Kidney (tissue), 22 donors: ENCODE measurements at places on chromosomes 7 and 10.
A peak's percentile ranks its signal among the peaks of the same experiment; 100 is the strongest.

- DNase-seq: no peak
Observed at GRCh38 chr7:140989068-140989467, 25.7 kb downstream of the MRPS33 start.

GRCh38 chr10:23994459-23995046, 214.4 kb upstream of the KIAA1217 start:
- DNase-seq: peak; percentile 70

- DNase-seq: peak; percentile 80
Observed at GRCh38 chr7:139588632-139589031, 65.1 kb downstream of the CLEC2L start.

DNA sequence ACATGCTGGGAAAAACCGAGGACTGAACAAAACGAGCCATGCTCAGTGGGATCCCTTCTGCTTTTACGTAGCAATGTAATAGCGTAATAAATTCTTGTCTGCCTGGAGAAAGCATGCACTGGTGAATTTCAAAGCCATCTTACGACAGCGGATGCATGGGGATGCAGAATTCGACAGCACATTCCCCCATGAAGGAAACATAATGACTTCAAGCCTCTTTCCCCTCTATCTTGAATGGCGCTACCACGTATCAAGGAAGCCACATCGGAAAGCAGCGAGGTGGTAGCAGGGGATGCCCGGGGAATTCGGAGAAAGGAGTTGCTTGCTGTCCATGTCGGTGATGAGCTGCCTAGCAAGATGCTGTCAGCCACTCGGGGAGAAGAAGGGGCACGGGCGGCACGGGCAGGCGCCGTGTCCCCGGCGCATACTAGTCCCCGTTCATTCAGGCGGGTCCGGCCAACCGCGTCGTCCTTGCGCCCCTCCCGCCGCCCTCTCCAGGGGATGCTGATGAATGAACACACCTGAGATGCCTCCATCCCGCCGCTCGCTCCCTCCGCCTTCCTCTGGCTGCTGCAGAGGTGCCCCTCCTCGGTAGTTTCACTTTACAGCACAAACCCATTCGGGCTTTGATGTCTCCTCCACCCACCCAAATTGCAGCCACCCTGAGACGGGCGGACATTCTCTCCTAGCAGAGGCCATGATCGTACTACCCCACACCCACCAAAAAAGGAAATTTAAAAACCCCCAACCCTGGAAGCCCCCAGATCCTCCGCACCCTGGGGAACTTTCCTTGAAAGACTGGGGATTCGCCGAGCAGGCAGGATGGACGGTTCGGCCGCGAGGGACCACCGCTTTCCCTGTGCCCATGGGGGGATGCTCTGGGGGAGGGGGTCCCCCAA, 644 bp downstream of the SORBS1 start:
- peak; percentile 84 for DNase-seq

- no peak for DNase-seq
Observed at GRCh38 chr7:155191901-155192478, 105.7 kb upstream of the INSIG1 start.

DNA sequence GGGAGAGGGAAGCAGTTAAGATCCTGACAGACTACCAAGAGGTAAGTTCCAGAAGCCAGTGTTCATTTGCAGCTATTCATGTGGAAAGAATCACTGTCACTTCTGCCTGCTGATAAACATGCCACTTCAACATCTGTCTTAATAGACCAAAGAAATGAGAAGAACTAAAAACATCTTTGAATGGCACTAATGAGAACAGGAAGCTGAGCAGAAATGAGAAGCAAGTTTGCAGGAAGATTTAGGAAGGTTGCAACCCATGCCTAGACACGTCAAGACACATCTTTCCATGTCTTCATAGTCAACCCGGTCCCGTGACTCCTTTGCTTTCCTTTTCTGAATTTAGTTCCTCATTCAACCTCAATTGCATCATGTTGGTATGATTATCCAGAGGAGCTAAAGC, 180.0 kb downstream of the PDE1C start:
- no peak for DNase-seq

DNA sequence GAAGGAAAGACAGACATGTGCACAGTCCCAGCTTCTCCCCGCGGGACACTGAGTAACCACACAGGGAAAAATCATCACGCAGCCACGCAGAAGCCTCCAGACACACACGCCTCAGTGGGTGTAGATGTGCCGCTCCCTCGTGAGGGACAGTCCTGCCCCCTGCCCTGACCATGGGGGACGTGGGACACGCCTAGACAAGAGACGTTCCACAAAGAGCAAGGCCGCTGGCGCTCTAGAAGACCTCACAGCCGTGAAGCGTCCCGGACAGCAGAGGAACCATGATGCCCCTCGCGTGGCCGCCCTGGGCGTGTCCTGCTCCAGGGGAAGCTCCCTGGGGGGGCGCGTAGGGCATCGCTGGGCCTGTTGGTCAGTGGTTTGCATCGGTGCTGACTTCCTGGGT, 210.8 kb downstream of the DNAJB6 start:
- no peak for DNase-seq

- DNase-seq: peak; percentile 58
Observed at GRCh38 chr10:15744217-15744865, 24.6 kb upstream of the ITGA8 start.

- DNase-seq: peak; percentile 60
Observed at GRCh38 chr7:56287429-56288138, 171.4 kb upstream of the NUPR2 start.

DNA sequence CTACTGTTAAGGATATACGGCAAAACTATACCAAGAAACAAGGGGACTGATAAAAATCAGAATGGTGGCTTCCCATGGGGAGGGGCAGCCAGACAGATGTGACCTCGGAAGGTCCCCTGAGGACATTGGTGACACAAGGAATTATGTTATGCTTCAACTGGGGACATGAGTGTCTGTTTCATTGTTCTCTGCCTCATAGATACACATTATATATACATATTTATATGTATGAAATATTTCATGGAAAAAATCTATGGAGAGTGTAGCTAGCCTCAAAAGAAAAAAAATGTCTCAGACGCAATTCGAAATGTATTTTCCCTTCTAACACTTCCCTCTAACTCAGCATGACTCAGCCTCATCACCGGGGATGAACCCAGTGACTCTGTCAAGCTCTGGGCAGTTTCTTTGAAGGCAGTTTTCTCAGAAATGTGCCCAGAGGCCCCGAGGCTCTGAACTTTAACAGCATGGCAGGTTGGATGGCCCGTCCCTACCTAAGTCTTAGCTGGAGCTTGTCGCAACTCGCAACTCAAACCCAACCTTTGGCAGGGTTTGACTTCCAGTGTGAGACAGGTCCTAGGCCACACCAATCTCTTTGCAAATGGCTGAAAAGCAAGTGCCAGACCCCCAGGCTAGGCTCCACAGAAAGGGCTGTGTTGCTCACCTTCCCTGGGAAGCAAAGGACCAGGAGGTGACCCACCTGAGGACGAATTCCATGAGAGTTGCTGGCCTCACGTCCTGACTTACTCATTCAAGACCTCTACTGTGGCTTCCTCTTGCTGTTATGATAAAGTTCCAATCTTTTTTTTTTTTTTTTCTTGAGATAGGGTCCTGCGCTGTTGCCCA, 86.9 kb downstream of the CARD11 start:
- DNase-seq: no peak

DNA sequence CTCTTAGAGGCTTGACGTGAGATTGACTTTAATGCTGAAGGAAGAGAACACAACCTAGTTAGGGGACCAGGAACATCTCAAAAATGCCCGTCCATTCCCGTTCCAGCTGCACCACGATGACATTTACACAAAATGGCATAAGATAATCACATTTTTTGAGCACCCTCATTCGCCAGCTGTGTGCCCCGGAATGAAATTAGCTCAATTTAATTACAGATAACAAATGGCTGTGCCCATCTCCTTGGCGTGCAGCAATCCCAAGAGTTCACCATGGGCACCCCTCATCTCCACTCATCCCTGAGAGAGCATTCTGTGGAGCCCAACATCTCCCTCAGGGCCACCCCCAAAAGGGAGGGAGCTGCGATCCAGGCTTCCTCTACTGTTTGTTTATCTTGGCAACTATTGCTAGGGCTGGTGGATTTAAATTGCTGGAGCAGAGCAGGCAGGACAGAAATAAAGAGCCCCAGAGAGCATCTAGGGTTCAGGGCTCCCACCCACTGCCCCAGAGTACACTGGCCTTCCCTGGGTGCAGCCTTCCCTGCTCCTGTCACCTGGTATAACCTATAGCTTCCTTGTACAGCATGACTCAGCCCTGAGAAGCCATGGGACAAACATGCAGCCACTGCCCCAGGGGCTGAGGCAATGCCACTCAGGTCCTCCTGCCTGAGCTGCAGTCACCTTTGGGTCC, 263.5 kb downstream of the ZEB1 start:
- DNase-seq: peak; percentile 61

DNA sequence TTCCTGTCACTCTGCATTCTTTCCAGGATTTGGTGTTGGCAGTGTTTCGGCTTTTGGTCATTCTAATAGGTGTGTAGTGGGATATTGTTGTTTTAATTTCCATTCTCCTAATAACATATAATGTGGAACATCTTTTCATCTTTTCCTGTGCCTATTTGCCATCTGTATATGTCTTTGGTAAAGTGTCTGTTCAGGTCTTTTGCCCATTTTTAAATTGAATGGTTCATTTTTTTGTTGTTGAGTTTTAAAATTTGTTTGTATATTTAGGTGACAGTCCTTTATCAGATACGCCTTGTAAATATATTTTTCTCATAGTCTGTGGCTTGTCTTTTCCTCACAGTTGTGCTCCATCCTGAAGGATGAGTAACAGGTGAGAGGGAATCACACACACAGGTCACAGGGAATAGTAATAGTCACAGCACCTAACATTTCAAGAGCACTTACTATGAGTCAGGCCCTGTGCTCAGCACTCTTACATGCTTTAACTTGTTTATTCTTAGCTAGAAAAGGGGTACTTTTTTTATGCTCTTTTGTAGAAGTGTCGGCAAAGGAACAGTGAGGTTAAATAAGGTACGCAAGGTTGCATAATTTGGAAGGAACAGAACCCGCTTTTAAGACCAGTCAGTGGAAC, 117.1 kb upstream of the GATA3 start:
- DNase-seq: no peak

GRCh38 chr10:115390607-115391006, 297.4 kb downstream of the ATRNL1 start:
- DNase-seq: no peak

- no peak for DNase-seq
Observed at GRCh38 chr10:30093303-30093950, 34.0 kb upstream of the JCAD start.

GRCh38 chr10:68800211-68800610, 27.1 kb upstream of the STOX1 start:
- DNase-seq: no peak

- no peak for DNase-seq
Observed at GRCh38 chr10:24825551-24825950, 101.9 kb upstream of the ARHGAP21 start.

GRCh38 chr7:26372249-26372648, 80.6 kb downstream of the SNX10 start:
- no peak for DNase-seq

- DNase-seq: no peak
Observed at GRCh38 chr7:36312064-36312914, 77.4 kb upstream of the ANLN start.

DNA sequence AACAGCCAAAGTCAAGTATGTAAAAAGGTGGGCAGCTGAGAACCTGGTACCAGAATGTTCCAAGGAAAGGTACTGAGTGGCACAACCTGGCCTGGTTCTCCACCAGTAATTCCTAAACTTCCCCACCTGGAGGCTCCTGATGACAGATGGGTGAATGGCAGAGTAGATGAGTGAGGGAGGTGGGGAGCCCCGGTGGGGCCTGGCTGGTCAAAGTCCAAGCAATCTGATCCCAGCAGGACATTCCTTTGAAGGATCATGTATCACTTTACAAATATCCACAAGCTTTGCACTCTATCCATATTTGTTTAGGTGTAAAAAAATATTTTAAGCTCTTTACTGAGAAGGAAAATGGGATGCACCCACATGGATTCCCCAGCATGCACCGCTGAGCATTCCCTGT, 250.2 kb downstream of the DPP6 start:
- DNase-seq: peak; percentile 24

GRCh38 chr10:21057989-21058388, 160.9 kb upstream of the NEBL start:
- DNase-seq: no peak

- no peak for DNase-seq
Observed at GRCh38 chr7:100185726-100186125, 8.0 kb downstream of the STAG3 start.

GRCh38 chr10:132418527-132419416, 21.8 kb downstream of the PWWP2B start:
- peak; percentile 88 for DNase-seq

DNA sequence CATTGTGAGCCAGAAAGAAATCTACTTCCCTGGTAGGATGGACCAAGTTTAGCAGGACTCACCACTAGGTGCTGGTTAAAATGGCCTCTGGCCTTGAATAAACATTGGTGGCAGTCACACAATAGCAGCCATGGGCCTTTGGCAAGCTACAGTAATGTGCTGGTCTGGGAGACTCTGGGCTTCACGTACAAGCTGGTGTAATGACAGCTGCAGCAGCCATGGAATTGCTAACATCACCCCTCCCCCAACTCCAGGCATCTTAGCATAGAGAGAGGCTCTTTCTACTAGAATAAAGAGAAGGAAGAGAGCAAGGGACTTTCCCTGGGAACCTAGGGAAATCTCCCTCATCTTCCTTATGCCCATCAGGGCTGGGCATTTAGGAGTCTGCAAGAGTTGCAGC, 205.1 kb upstream of the SEMA3A start:
- no peak for DNase-seq
